ENCODE measurements at places on chromosomes 16 and 17.

GRCh38 chr16:89108416-89108815, 14.8 kb downstream of the ACSF3 start:
- no peak for DNase-seq

DNA sequence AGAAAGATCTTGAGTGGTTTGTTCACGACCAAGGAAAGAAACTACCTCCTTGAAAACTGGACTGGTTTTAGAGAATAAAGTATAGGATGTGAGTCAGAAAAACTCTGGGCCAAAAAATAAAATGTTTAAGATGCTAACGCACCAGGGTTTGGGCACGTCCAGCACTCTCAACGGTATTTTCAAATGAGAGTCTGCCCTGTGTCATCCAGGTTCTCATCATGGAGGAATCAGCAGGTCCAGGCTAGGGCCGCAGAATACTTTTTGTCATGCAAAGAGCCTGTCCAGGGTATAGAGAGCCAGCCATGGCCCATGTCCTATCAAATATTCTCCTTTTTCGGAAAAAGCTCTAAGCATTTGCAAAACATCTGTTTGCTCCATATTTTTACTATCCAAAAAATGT, 2.4 kb downstream of the NXN start:
- DNase-seq, result no peak

DNA sequence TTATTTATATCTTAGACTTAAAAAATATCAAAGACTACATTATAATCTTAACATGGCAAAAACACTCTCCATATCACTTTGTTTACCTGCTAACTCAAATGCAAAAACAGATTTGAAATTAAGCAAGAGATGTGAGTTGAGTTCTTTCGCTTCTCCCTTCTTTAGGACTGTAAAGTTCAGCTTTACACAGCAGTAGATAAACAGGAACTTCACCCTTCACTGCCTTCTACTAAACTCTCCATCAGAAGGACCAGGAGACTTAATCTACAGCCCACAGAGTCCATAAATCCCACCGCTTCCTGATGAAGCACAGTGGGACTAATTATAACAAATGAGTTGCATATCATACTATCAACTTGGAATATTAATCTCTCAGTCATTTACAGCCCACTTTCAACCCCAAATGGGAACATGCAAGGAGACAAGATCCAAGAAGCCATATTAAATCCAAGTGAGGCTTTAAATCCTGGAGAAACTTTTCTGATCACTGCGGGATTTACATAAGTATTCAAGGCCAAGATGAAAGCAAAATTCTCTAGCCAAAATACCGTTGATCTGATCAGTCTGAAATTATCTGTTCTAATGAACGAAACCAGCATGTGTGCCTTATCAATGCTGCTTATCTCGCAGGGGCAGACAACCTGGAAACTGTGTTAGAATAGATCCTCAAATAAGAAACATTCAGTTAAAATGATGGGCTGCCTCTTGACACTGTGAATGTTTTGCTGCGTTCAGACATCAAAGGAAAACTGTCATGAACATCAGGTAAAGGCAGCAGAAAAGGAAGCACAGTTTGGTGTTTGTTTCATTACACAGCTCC, 1.6 kb downstream of the AMFR start:
- no peak for DNase-seq

GRCh38 chr17:15409721-15410250, 57.6 kb downstream of the CDRT4 start:
- no peak for DNase-seq

- no peak for DNase-seq
Observed at GRCh38 chr17:80644536-80644935, 99.9 kb downstream of the RPTOR start.

DNA sequence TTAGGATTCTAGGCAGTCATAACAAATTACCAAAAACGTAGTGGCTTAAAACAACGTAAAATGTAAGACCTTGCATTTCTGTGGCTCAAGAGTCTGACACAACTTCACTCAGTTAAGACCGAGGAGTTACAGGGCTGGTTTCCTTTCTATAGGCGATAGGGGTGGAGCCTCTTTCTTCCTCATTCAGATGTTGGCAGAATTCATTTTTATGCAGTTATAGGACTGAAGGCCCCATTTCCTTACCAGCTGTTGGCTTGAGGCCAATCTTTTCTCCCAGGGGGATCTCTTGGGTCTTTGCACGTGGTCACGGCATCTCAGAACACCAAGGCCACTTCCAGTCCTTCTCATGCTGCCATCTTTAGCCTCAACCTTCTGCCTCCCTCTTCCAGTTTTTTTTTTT, 145.2 kb downstream of the KCNJ2 start:
- DNase-seq, result no peak

GRCh38 chr17:28041844-28042656, 427 bp upstream of the NLK start:
- DNase-seq, result no peak
